Omental fat pad (tissue), 4 donors: ENCODE measurements at places on chromosomes 2 and 18.

DNA sequence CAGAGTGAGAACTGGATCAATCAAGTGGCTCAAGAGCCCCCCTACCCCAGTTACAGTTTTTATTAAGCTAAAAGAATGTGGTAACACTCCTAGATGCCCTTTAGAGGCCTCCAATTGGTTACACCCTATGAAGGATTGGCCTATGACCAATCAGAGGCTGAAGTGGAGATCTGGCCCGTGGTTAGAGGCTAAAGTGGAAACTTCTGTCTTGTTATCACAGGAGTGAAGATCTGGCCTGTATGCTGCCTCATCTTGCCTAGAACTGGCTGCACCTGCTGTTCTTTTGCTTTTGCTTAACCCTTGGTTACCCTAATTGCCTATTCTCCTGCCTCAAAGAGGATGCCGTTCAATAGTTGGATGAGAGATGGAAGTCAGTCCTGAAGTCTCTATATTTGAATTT is 100.1 kb upstream of the MAP2 start:
- DNase-seq, result no peak

DNA sequence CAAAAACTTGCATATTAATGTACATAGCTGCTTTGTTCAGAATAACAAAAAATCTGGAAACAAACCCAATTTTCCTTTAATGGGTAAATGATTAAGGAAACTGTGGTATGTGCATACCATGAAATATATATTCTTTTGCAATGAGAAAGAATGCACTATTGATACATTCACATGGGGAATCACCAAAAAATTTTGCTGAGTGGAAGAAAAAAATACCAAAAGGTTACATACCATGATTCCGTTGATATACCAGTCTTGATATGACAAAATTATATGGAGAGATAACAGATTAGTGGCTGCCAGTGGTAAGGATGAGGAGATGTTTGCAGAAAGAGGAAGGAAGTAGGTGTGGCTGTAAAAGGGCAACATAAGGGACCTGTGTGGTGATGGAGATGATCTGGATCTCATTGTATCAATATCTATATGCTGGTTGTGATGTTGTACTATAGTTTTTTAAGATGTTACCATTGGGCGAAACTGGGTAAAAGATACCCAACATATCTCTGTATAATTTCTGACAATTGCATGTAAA is 54.6 kb upstream of the BCL2L11 start:
- no peak for DNase-seq

DNA sequence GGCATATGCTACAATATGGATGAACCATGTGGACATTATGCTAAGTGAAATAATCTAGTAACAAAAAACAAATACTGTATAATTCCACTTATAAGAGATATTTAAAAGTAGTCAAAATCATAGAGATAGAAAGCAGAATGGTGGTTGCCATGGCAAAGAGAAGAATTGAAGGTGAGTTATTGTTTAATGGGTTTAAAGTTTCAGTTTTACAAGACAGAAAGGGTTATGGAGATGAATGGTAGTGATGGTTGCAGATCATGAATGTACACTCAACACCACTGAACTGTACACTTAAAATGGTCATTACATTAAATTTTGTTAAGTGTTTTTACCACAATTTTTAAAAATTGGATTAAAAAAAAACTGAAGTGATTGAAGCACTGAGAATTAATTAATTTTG is 298.2 kb upstream of the ZC3H15 start:
- DNase-seq, result no peak

- DNase-seq, result no peak
Observed at GRCh38 chr2:2326068-2327040, 4.7 kb downstream of the MYT1L start.

DNA sequence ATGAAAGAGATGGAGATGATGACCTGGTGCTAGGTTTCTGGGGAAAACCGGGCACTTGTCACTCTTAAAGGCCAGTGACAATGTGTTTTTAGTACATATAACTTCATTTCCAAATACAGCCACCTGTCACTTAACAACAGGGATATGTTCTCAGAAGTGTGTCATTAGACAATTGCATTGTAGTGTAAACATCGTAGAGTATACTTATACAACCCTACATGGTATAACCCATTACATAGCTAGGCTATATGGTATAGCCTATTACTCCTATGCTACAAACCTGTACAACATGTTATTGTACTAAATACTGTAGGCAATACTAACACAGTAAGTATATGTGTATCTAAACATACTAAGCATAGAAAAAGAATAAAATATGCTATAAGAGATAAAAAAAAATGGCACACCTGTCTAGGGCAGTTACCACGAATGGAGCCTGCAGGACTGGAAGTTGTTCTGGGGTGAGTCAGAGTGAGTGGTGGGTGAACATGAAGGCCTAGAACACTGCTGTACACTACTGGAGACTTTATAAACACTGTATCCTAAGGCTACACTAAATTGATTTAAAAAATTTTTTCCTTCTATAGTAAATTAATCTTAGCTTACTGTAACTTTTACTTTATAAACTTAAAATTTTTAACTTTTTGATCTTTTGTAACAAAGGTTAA is 123.2 kb downstream of the THADA start:
- no peak for DNase-seq
